ENCODE measurements at places on chromosomes 2 and 18.

DNA sequence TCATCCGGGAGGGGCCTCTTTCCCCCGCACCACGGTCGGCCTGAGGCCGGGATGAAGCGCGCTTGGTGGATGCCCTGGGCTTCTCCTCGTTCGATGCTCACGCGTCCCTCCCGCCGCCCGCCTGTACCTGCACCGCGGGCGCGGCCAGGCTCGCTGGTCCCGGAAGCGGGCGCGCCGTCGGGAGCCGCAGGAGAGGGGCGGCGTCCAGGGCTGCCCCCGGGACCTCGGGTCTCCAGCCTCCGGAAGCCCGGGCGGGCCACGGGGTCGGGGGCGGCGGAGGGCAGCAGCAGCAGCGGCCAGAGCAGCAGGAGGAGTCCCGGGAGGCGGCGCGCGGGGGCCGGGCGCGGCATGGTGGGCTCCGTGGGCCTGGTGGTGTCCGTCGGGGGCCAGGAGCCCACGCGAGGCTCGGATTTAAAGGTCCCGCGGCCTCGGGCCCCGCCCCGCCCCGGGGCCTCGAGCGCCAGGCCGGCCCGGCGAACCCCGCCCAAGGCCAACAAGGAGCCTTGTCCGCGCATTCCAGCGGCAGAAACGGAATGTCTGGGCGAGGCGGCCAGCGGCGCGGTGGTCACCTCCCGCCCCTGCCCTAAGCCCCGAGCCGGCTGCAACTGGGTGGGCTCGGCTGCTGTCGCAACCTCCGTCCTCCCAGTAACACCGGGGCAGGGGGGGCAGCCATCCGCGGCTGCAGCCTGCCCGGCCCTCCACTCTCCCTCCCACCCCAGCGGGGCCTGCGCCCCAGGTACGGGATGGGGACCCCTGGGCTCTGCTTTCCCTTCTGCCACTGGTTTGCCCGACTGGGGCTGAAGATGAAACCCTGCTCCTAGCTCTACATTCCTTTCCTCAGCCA is at the start of gene MATN3:
Gene MATN3, minus strand, starts transcription at position 387 of the 844 bp plus-strand sequence. Its CDS starts 37 bp downstream, at position 350.
- no peak for DNase-seq

GRCh38 chr2:239295377-239296019 is 105.3 kb downstream of the HDAC4 start:
- DNase-seq = no peak

DNA sequence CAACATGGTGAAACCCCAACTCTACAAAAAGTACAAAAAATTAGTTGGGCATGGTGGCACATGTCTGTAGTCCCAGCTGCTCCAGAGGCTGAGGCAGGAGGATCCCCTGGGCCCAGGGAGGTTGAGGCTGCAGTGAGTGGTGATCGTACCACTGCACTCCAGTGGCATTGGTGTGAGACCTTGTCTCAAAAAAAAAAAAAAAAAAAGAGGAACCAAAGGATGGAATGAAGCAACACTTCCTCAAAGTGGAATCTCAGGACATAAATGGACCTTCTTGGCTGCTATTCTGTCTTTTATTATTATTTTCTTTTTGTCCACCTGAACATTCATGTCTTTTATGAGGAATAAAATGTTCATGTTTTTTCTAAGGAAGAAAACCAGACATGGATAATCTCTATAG is 13.7 kb downstream of the GEMIN6 start:
- no peak for DNase-seq

GRCh38 chr2:111032721-111033429 is 87.8 kb upstream of the BCL2L11 start:
- DNase-seq = no peak

GRCh38 chr2:133405252-133405651 is 163.0 kb downstream of the NCKAP5 start:
- DNase-seq = no peak

GRCh38 chr18:55317864-55318263 is 270.1 kb downstream of the TCF4 start:
- no peak for DNase-seq
